ENCODE measurements at places on chromosomes 1 and 21. TPM values are rescaled to one million over a fixed set of nuclear protein-coding genes. Genes with fewer than 3 reads are reported as not detected.

The OR2M2 gene
- not detected for total RNA-seq

GRCh38 chr1:196454792-196455191, 153.4 kb downstream of the KCNT2 start:
- no peak for DNase-seq

The TSACC gene
- not detected for total RNA-seq

- DNase-seq: no peak
These were observed 37.3 kb upstream of the ACTL8 start for GRCh38 chr1:17717594-17718535.

DNA sequence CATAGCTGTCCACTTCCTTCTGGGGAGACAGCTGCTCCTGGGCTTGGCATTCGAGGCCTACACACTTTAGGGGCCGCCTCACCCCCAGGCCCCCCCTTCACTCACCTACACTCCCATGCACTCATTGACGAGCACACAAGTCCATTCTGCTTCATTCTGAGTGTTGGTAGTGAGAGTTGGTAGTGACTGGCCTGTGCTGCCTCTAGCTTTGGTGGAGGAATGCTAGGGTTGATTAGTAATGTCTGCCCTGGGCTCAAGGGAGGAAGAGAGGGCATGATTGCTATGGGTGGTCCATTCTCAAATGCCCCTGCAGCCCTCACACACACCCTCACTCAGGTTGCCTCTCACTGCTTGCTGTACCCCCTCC, 30.4 kb downstream of the TRIM11 start:
- DNase-seq: peak; percentile 21

DNA sequence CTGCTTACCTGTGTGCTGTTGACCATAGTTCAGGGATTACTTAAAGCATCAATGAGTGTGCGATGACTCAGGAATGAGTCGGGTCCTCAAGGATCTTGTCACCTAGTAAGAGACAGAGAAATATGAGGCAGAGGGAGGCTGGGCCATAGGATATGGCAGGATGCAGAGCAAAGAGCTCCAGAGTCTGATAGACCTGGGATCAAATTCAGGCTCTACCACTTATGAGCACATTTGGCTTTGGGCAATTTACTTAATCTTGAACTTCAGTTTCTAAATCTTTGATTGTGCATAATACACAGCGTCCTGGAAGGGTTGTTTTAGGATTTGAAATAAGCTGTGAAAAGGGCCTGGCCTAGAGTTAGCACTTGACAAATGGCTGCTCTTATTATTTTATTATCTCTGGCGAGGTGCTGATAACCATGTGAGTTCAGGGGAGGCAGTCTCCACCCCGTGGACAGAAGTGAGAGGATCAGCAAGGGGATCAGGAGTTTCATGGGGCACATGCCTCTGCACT, 94.5 kb downstream of the ROR1 start:
- DNase-seq: no peak

- no peak for DNase-seq
These were observed 1.7 kb upstream of the BMP8A start for GRCh38 chr1:39489567-39490239.

The MRPL55 gene
- total RNA-seq: 108 TPM

DNA sequence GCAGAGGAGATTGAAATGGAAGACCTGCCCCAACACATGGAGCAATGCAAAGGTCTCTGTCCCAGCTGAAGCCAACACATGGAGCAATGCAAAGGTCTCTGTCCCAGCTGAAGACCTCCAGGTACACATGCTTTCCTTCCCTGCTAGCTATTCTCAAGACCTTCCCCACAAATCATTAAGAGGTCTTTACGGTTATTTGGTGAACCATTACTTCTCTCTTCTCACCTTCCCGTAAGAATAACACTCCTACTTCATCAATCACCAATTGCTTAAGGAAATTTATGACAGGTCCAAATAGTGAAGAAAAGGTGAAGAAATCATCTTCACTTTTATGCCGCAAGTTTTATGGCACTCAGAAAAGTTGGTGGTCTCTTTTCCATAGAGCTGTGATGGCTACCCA, 138.8 kb downstream of the NTPCR start:
- no peak for DNase-seq

- DNase-seq: no peak
These were observed 161.6 kb downstream of the CHRM3 start for GRCh38 chr1:239547987-239548386.

DNA sequence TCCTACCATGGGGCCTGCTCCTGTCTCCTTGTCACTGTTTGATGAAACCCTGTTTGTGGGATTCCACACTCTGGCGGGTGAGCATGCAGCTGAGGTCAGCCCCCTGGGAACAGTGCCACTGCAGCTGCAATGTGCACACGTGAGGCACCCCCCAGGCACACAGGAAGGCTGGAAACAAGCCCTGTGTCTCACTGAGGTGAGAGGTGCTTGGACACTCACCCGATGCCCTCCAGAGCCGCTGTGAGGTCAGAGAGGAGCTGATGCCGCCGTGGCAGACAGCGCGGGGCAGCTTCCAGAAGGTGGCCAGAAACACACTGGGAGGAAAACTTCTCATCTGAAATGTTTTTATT, 49.7 kb downstream of the SLX9 start:
- no peak for DNase-seq

The MYCBP gene
- 11.1 TPM for total RNA-seq

GRCh38 chr21:15763359-15763758, 33.6 kb downstream of the USP25 start:
- DNase-seq: no peak

GRCh38 chr1:180256341-180257027, 26.4 kb downstream of the LHX4 start:
- no peak for DNase-seq

DNA sequence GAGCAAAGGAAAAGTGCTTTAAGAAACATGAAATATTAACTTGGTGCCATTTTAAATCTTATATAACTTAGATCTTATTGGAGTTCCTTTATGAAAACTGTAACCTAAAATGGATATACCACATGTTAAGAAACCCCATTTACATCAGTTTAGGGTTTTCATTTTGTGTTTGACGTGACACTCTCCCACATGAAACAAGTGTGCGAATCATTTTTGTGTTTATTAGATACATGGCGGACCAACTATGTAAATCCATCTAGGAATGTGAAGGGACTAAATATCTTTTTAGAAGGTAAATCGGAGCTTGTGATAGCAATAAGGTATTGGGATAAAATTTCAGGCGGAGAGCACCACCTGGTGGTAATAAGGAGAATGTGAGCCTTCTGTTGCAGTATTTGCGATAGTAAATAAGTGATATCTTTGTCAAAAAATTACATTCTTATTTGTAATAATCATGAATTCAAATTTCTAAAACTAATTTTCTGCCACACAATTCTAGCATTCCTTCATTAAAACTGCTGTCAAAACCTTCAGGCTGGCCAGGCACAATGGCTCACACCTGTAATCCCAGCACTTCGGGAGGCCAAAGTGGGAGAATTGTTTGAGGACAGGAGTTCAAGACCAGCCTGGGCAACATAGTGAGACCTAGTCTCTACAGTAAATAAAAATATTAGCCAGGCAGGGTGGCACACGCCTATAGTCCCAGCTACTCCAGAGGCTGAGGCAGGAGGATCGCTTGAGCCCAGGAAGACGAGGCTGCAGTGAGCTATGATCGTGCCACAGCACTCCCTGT, 31.3 kb downstream of the SMAP2 start:
- DNase-seq: no peak

GRCh38 chr1:14514739-14515138, 83.7 kb upstream of the KAZN start:
- no peak for DNase-seq

DNA sequence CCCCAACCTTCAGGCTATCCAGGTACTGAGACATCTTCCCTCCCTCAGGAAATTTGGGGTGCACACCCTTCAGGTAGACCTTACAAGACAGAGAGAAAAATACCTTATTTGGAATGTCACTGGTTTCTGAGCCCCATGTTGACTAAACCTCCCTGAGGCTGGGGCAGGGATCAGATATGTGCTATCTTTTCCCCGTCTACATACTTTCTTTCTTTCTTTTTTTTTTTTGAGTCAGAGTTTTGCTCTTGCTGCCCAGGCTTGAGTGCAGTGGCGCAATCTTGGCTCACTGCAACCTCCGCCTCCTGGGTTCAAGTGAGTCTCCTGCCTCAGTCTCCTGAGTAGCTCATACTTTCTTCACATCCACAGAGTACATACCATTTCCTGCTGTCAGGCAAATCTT, 1.6 kb downstream of the CYB5R1 start:
- DNase-seq: no peak

DNA sequence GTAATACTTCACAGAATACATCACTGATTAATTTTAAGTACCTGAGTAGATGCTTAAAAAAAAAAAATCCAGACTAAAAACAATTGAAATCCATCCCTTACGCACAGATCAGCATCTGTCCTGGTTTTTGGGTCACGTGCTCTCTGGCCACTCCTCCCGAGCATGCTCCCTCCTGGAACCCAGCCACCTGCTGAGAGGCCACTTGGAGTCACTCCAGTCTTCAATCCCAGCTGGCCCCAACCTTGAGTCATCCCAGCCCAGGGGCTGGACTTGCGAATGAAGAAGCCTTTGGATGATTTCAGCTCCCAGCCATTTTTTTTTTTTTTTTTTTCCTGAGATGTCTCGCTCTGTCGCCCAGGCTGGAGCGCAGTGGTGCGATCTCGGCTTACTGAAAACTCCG, 8.9 kb downstream of the MAP1LC3C start:
- DNase-seq: peak; percentile 85

The KCNJ15 gene
- 0.54 TPM for total RNA-seq

The PAQR6 gene
- total RNA-seq: 1.9 TPM

DNA sequence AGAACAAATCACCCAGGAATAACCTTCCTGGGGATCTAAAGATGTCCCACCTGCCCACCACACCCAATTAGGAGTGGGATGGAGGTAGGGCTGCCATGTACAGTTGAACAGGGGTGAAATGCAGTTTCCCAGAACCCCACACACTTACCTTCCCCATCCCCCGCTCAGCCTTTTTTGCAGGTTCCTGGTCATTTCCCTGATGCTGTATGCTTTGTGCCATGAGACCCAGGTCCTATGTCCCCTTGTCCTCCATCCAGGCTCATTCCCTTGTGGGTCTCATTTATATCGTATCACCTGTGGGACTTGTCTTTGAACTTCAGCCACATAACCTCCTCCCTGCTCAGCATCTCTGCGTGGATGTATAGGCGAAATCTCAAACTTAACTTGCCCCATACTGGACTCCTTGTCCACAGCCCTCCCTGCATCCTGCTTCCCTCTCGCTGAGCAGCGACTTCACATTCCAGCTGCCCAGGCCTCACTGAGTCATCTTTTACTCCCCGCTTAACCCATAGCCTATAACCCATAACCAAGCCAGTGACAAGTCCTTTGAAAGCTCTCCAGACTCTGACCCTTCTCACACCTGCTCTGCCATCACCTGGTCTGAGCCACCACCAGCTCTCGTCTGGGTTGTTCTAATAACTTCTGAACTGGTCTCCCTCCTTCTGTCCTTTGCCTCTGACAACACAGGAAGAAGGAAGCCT, 4.7 kb downstream of the LDLRAD2 start:
- no peak for DNase-seq

DNA sequence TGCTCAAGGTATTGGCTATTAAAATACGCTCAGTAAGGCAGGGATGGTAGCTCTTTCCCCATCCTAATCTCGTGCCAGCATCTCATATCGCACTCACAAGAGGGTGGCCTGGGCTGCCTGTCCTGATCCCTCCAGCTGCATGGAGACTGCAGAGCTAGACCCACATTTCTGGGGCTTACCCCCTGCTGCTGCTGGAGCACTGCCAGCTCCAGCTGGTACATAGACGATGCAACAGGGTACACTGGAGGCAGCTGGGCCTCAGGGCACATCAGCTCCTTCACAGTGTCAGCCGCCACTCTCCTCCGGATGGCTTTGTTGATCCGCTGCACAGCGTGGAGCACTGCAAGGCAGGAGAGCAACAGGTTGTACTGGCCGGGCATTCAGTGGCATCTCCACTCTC, 16.0 kb downstream of the IQGAP3 start:
- DNase-seq: no peak

The PDE9A gene
- 1.7 TPM for total RNA-seq

DNA sequence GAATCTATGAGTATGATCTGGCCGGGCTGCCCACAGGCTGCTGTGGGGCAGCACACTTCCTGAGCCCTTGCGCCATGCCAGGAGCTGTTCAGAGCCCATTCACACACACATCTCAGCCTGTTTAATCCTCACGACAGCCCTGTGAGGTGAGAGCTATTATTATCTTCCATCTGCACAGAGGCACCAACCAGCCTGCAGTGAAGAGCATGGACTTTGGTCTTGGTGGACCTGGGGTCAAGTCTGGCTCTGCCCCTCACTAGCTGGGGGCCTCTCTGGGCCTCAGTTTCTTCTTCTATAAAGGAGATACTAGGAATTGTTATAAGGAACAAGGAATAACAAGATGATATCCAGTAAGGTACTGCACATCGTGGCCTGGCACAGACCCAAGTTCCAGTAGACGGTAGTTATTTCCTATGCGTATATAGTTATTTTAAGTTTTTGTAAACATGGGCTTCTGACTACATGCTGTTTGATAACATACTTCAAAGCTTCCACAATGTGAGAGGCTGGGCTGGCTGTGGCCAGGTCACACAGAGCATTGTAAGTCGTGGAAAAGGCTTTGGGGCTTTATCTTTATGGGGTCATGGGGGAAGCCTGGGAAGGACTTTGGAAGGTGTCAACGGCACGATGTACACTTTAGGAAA, 3.4 kb upstream of the PADI2 start:
- DNase-seq: no peak

DNA sequence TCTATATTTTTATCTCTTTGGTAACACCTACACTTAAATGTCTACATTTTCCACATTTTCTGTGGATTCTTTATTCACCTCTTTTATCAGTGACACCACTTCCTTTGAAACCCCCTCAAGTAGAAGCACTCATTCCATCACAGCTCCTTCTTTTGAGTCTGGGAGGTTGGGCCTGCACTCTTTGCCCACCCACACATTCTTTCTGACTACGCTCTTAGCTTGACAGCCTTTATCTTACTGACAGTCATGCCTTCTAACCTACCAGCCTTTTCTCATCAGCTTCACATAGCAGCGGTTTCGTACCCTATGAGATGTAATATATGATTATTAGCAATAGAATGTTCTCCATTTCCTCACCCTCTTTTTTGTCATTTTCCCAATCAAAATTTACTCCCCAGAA, 151.9 kb downstream of the TNFSF18 start:
- DNase-seq: no peak

DNA sequence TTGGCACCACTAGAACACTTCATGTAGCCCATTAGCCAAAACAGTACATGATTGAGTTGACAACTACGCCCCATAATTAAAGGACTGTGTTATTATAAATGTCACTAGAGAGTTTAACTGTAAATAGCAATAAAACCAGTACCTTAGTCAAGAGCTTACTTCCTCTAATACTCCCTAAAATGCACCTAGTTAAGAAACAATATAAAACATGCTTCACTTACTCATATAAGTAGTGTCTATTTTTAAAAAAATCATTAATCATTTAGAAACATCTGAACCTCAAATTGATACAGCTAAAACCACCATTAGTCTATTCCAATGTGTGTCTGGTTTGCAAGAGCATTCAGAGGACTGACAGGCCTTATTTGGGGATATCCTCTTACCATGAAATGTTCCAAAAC, 25.3 kb downstream of the PTP4A2 start:
- DNase-seq: no peak

The CFAP74 gene
- not detected for total RNA-seq

The GJB3 gene
- not detected for total RNA-seq

GRCh38 chr1:203045821-203046594, 19.7 kb downstream of the PPFIA4 start:
- no peak for DNase-seq

GRCh38 chr1:54376430-54377039, 29.7 kb downstream of the SSBP3 start:
- no peak for DNase-seq

- DNase-seq: no peak
These were observed 1.8 kb upstream of the ERG start for GRCh38 chr21:38500073-38500472.

The C4BPA gene
- not detected for total RNA-seq

Data from heart left ventricle (tissue), 16 donors.